Stimulated activated CD4-positive, alpha-beta T cell treated with anti-CD3 and anti-CD28 coated beads, TNF-alpha, amount 100 ng/mL, for 24 hours (primary cell): ENCODE measurements at places on chromosomes 2 and 18.

GRCh38 chr2:111118981-111119821, 1.5 kb upstream of the BCL2L11 start:
- no peak for DNase-seq

GRCh38 chr2:121102941-121103340, 182.1 kb downstream of the TFCP2L1 start:
- no peak for DNase-seq

DNA sequence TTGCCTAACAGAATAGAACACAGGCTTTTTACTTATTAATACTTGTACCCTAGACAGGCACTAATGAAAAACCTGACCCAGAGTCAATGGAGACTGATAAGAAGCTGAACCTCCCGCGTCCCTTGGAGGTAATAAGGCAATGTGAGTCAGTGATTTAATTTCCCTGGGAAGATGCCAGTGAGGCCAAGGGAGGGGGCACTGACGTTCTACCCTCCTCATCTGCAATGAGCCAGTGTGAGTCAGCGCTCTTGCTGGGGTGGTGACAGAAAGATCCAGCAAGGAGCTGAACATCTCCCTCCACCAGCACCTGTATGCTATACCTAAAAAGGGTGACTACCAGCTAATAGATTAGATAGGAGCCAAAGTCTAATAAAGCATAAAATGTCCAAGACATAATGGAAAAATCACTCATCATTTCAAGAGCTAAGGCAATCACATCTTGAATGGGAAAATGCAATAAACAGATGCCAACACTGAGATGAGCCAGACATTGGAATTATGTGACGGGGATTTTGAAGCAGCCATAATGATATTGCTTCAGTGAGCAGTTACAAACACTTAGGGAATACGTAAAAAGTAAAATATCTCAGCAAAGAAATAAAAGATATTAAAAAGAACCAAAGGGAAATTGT, 116.9 kb downstream of the TPGS2 start:
- no peak for DNase-seq

DNA sequence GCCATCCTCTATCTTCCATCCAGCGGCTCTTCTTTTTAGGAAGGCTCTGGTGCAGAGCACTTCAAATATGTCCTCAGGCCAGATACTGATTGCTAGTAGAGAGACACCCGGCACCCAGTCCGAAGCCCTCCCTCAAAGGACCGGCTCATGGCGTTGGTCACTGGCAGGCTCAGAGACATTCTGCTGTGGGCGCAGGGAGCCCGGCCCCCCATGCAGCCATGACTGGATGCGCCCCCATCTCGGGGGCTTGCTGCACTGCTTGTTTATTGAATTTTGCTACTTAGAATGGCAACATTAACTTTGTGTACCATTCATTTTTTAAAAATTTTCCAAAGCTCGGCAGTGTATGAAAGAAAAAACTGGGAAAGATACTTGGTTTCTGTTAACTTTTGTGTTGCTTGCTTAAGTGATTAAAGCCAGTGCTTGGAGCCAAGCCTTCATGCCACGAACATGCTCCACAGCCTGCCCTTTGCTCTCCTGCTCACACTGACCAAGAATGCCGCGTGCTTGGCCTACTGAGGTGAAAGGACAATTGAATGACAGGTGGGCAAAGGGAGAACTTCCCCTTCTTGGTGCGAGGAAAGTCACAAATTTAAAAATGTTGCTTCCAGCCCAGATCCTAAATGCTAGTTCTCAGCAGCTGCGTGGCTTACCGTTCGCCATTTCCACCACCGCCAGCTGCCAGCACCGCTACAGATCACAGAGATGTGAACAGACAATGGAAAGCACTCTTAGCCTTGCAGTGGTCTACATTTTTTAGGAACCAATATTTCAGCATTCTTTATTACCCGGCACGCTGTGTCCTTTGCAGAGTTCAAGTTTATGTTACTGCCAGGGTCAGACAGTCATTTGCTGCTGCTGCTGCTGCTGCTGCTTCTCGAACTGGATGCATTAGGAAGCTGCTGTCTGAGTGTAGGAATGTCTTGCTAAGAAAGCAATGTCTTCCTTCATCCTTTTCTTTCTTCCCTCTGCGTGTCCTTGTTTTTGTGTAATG, 76.7 kb downstream of the FAM210A start:
- DNase-seq, result no peak

DNA sequence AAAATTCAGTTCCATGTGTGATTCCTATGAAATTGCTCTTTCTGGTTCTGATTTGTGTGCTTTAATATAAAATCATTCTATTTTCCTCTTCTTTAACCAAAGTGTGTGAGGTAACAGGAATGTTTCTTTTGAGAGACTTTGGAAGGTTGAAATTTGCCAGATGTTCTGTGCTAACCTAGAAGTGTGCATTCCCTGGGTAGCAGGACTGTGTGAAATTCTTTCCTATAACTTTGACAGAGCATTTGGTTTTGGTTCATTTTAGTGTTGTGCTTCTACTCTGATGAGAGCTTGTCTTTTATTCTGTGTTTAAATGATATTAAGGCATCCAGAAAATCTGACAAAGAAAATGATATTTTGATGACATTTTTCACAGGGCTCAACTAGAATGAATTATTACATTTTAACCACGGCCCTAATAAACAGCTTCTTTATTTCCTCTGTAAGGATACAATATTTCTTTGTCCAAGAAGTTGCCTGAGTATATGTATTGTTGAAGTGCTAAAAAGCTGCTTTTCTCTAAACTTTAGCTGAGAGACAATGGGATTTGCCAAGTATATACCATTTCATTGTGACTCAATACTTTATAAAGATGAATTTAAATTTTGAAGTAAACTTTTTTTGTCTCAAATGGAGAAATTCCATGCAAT, 34.7 kb upstream of the DLX1 start:
- no peak for DNase-seq

DNA sequence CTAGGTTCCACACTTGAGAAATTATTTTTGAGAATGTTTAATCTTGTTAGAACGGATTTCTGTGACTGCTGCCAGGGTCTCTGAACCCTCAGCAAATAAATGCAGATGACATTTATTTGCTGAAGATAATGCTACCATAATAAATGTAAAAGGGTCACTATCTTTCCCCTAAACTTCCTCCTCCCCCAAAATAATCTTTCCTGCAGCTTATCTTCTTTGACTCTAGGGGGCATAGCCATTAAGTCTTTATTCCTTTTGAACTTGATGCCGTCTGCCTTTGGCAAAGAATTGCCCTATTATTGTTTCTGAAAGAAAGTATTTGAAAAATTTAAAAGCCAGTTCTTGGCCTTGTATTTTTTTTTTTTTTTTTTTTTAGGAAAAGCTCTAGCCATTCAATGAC, 63.6 kb upstream of the ACSL3 start:
- DNase-seq, result no peak

- DNase-seq, result no peak
Observed at GRCh38 chr2:191926671-191927070, 79.8 kb upstream of the CAVIN2 start.

DNA sequence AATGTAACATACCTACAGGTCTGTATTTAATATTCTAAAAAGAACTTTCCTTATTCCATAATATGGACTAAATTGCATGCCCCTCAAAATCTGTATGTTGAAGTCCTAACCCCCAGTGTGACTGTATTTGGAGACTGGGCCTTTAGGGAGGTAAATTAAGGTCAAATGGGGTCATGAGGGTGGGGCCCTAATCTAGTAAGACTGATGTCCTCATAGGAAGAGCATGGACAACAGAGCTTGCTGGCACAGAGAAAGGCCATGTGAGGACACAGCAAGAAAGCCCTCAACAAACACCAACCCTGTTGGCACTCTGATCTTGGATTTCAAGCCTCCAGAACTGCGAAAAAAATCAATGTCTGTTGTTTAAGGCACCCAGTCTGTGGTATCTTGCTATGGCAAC, 18.6 kb downstream of the SF3B1 start:
- no peak for DNase-seq

- no peak for DNase-seq
Observed at GRCh38 chr2:235582729-235583128, 88.9 kb downstream of the AGAP1 start.

DNA sequence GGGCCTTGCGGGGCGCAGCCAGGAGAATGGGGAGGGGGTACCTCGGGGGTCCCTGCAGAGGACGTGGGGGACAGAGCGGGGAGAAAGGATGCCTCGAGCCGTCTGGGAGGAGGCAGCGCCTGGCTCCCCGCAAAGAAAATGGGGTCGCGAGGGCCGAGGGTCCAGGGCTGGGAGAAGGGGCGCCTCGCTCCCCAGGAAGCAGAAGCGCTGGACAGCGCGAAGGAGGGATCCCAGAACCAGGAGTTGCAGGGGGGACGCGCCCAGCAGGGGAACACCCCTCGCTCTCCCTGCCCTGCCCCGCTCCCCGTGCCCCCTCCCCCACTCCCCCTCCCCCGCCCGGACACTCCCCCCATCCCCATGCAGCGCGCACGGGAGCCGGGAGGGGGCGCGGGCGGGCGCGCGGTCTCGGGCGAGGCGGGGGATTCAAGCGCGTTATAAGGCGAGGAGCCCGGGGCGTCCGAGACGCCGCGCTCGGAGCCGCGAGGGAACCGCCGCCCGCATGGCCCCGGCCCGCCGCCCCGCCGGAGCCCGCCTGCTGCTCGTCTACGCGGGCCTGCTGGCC, at the start of gene ERFE:
Gene ERFE, plus strand, starts transcription at position 462 of the 562 bp plus-strand sequence. Its CDS starts 38 bp downstream, at position 500.
- no peak for DNase-seq

- no peak for DNase-seq
Observed at GRCh38 chr2:31057691-31058090, 80.5 kb downstream of the GALNT14 start.

DNA sequence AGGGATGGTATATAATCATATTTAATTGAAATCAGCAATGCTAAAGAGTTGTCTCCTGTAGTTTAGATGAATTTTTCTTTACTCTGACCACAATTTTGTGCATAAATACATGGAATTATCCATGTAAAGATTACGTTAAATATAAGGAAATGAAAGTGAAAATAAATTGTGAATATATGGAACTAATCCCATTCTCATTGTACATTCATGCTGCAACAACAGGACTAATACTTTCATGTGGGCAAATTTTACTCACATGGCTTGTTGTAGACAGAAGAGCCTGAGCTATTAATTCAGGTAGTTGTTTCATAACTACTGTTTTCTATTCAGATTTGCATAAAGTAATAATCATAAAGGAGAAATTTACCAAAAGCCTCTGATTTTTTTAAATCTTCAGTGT, 357.8 kb downstream of the ARHGAP15 start:
- DNase-seq, result no peak

- DNase-seq, result no peak
Observed at GRCh38 chr2:85994897-85995647, 106.3 kb upstream of the ST3GAL5 start.

DNA sequence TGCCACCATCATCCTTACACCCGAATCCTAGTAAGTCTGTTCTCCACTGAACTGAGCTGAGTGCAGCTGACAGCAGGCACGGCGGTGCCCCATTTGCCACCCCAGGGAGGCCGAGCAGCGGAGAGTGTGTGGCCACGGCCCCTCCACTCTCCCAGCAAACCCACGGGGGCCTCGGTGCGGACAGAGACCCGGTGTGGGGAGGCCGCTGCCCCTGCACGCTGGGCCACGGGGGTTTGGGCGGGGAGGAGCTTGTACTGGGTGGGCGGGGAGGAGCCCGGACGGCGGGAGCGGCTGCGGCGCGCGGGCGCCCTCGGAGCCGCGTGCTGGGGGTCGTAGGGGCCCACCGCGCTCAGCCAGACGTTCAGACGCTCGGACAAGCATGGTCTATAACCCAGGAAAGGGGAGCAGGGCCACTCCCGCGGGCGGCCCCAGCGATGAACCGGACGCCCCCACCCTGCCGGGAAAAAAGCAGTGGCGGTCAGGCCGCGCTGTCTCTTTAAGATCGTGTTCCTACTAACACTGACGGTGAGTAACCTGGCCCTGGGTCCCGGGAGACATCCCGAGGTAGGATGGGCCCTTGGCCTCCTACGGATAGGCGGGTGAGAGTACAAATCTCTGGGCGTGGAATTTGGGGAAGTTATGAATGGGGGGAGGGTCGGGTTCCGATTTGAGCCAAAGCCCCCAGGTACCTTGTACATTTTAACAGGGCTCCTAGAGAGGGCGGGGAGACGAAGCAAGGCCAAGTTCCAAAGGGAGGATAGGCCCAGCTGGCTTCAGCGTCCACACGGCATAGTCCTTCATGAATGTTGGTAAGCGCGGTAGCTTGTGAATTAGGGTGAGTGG, at the start of gene ITPRIPL1:
Gene ITPRIPL1, plus strand, starts transcription at position 277 of the 843 bp plus-strand sequence. Its CDS starts 523 bp downstream, at position 800.
- DNase-seq, result peak; percentile 23

DNA sequence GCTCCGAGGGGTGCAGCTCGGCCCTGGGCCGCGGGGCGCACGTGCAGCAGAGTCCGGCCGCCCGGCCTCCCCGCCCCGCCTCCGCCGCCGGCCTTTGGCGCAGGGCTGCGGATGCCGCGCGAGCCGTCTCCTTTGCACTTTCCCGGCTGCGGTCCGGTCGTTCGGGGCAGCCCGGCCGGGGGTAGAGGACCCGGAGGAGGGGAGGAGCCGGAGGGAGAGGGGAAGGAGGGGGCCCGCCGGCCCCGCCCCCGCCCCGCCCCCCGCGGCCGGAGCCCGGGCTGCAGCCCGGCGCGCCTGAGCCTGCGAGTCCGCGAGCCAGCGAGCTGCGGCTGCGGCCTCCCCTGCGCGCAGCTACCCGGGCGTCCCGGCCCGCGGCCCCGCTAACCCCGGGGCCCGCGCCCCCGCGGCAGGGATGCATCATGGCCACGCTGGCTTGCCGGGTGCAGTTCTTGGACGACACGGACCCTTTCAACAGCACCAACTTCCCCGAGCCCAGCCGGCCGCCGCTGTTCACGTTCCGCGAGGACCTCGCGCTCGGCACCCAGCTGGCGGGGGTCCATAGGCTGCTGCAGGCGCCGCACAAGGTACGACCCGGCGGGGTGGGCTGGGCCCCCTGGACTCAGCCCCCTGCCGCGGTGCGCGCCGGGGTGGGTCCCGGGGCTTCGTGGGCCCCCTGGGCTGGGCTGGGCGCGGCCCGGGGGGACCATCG, at the start of gene FHOD3:
Gene FHOD3, plus strand, starts transcription at position 297 of the 709 bp plus-strand sequence. Its CDS starts 123 bp downstream, at position 420.
- no peak for DNase-seq

- DNase-seq, result no peak
Observed at GRCh38 chr2:235508371-235509160, 14.7 kb downstream of the AGAP1 start.

DNA sequence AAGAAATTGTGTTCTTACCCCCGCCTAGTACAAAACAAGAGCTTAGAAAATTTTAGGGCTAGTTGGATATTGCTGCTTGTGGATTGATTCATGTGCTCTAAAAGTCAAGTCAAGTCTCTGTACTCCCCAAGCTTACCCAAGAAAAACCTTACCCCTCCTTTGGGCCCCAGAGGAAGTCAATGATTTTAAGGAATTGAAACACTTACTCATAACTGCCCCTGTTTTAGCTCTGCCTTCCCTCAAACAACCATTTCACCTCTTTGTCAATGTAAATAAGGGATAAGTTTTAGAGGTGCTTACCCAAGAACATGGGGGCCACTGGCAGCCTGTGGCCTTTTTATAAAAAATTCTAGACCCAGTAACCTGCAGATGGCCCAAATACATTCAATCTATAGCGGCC, 136.6 kb upstream of the RMP24 start:
- no peak for DNase-seq

GRCh38 chr2:156181208-156181607, 151.3 kb downstream of the NR4A2 start:
- no peak for DNase-seq
